ENCODE measurements at places on chromosomes 3 and 15. TPM values are rescaled to one million over a fixed set of nuclear protein-coding genes. Genes with fewer than 3 reads are reported as not detected.

The TMOD3 gene
- 42.8 TPM for polyA plus RNA-seq

The NRG4 gene
- 0.79 TPM for polyA plus RNA-seq

The KNSTRN gene
- polyA plus RNA-seq: 11.3 TPM

The CSPG4 gene
- 3.0 TPM for polyA plus RNA-seq

The FANCD2OS gene
- polyA plus RNA-seq: 0.22 TPM

The SAMMSON gene
- polyA plus RNA-seq: 0.47 TPM

The GP9 gene
- polyA plus RNA-seq: not detected

Measured in esophagus (tissue), 2 donors.